ENCODE measurements at places on chromosomes 2 and 18.
A peak's percentile ranks its signal among the peaks of the same experiment; 100 is the strongest.

DNA sequence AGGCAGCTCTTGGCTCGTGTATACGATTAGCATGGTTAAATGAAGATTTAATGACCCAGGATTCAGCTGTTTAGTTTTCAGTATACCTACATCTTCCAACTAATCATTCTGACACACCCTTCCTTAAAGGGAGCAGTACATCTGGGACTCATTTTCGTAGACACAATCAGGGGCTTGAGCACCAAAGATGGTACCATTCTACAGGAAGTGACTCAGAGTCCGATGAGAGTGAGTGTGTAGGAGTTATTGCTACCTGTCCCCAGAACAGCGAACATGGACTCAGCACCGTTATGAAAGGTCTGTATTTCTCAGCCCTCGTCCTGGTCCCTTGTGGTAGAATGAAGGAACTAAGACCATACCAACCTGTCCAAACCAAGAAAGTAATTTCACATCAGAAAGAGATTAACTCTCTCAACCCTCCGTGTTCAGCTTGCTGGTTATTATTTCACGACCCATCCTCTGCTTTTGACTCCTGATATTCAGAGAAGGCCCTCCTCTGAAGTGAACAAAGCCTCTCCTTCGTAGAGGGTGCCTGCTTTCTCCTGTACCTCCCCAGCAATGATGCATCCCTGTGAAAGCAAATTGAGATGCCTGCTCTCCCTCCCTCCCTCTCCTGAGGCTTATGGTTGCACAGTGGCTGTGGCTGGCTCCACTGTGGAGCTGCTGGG, 214.8 kb downstream of the MTX2 start:
- no peak for DNase-seq

DNA sequence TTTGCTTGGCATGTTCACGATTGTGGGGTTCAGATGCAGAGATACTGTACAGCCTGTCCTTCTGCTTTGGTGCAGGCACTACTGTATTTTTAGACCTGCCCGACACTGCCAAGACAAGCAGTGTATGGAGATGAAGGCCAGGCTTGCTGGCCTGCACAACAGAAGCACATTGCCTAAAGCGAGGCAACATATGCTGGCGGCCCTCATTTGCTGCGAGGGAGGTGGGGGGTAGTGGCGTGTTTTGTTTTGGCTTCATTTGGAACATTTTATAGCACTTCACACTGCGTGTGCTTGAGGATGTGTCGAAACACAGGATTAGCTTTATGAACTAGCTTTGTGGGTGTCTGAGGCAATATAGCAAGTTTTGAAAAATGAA, 27.0 kb downstream of the TMEM182 start:
- no peak for DNase-seq

- no peak for DNase-seq
Measured at GRCh38 chr2:124264551-124265091, 239.5 kb downstream of the CNTNAP5 start.

GRCh38 chr18:39415471-39415870, 1849.9 kb upstream of the CELF4 start:
- no peak for DNase-seq

GRCh38 chr2:207417301-207417718, 112.5 kb upstream of the CREB1 start:
- DNase-seq, result no peak

DNA sequence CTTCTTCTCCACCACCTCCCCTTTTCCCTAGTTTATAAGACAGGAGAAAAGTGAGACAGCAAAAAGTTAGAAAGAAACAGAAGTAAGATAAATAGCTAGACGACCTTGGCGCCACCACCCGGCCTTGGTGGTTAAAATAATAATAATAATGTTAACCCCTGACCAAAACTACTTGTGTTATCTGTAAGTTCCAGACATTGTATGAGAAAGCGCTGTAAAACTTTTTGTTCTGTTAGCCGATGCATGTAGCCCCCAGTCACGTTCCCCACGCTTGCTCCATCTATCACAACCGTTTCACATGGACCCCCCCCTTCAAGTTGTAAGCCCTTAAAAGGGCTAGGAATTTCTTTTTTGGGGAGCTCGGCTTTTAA, 1.5 kb upstream of the BUB1 start:
- no peak for DNase-seq

DNA sequence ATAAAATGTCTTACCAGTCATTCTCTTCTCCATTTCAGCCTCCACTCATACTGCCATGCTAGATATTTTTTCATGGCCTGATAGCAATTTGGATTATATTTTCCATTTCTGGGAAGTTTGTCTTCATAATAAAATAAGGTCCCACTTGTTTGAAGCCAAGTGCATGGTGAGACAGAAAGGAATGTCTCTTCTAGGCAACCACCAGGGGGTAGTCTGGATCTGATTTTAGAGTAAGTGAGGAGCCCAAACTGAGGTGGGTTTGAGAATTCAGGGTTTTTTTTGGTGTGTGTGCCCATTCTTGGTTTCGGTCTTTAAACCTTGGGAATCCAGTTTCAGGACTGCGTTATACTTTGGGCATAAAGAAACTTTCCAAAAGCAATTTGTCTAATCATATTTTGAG, 315.5 kb downstream of the RPRM start:
- DNase-seq, result peak; percentile 60

DNA sequence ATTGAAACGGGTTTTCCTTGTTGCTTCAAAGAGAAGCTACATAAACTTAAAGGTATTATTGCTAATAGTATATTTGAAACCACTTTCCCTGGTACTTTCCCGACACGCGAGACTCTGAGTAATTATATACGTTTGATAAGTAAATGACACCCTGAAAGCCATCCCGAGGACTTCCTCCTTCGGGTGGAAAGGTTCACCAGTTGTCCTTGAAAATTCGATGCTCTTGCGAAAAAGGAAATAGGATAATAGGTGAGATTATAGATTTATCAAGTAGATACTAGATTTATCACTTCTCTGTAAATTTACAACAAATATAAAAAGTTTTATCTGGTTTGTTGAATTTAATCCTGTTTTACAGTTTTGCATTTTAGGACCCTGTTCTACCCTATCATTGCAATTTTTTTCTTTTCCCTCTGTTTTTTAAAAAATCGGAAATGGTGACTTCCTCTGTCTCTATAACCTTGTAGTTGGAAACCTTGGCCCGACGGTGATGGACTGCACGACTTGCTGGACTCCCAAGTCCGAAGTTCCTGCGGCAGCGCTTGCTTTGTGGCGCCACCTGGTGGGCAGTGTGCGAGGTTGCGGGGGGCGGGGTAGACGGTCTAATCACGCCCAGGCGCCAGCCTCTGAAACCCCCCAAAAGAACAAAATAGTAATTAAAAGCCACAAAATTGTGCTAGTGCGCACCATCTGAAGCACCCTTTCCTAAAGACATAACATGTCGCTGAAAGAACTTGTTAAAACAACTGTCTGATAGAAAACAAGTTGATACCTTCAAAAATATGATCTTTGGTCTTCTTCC, 972 bp upstream of the DLX2 start:
- no peak for DNase-seq

DNA sequence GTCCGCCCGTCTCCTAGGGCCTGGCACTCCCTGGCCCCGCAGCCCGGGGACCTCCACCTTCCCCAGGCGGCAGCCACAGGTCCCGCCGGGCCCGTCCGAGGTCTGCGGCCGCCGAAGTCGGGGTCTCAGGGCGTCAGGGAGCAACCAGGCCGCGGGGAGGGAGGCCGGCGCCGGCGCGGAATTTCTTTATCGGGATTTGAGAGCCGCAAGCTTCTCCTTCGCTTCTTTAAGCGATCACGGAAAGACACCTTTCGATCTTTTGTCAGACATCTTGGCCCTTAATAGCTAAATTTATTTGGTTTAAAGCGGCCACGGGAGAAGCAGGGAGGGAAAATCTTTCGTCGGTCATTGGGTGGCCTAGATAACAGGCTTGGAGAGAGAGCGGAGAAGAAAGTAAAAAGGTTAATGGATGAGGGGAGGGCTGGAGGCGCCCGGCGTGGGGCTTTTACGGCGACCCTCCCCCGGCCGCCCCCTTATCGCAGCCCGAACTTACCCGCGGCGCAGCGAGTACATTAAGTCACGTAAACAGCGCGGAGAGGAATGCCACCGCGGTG, 4.3 kb upstream of the GATA6 start:
- no peak for DNase-seq

DNA sequence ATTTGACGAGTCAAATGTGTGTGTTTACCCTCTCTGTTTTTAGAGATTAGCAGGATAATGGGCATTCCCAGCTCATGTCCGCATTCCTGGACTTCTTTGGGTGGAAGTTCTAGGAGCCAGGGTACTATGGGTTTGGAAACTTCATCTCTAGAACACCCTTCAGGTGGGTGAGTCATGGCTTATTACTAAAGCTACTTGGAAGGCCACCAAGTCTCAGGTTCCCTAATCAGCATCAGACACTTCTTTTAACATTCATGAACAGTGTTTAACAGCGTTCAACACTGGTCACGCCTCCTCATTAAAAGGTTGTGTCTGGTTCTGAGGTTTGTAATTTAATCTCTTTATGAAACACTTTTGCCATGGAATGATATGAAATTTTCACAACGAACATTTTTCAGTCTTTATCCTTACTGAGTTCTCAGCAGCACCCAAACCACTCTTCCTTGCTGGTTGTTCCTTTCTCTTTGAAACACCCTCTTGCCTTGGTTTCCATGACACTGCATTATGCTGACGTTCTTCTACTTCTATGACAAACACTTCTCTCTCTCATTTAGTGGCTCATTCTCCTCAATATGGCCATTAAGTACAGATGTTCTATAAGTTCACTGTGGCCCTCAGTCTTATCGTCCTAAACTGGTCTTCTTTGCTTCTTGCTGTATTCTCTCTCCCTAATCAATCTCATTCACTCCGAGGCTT, 49.3 kb downstream of the MMADHC start:
- DNase-seq, result no peak

GRCh38 chr18:55323051-55323994, 264.7 kb downstream of the TCF4 start:
- no peak for DNase-seq

All from iPS DF 6.9 (cell line).